Occipital lobe (tissue), 3 donors: ENCODE measurements at places on chromosomes 6 and 20.

- no peak for DNase-seq
Measured at GRCh38 chr6:10951675-10952282, 64.9 kb downstream of the SYCP2L start.

- DNase-seq: no peak
Measured at GRCh38 chr6:131831392-131831791, 23.6 kb downstream of the ENPP1 start.

DNA sequence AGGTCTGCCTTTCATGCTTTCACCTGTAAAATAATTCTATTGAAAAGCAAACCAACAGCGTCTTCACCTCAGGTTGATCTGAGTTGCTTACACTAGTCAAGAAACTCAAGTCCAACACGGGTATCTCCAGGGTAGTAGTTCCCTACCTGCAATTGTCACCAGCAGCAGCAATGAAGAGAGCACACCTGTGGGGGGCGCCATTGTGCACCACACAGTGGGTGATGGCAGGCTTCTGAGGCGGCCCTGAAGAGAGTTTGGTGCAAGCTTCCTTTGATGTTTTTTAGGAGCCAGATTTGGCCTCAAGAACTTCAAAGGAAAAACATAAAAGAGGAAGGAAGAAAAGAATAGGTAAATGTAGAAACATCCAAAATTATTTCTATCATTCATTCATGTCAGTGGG is 45.1 kb downstream of the KIAA0319 start:
- DNase-seq: no peak

- DNase-seq: peak; percentile 72
Measured at GRCh38 chr6:162856885-162857284, 129.1 kb downstream of the PACRG start.

- DNase-seq: no peak
Measured at GRCh38 chr6:74658391-74658790, 547.5 kb downstream of the COL12A1 start.

- DNase-seq: no peak
Measured at GRCh38 chr6:90502381-90502780, 84.5 kb downstream of the MAP3K7 start.

DNA sequence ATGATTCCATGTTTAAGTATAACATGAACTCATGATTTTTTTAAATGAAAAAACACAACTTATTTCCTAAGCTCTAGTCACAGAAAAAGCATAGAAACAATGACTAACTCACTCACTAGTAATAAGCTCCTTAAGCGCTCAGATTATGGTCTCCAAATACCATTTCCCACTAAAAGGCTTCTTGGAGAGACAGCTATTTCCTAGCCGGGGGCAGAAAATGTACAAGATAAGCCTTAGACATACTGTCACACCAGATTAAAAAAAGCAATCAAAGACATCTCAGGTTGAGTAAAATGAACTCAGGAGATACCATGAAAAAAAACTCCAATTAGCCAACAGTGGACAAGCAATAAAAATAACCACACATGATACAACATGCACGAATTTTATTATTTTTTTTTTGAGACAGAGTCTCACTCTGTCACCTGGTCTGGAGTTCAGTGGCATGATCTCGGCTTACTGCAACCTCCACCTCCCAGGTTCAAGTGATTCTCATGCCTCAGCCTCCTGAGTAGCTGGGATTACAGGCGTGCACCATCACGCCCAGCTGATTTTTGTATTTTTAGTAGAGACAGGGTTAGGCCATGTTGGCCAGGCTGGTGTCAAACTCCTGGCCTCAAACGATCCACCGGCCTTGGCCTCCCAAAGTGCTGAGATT is 14.9 kb downstream of the SRPK1 start:
- no peak for DNase-seq
